ENCODE measurements at places on chromosomes 7 and 10.

DNA sequence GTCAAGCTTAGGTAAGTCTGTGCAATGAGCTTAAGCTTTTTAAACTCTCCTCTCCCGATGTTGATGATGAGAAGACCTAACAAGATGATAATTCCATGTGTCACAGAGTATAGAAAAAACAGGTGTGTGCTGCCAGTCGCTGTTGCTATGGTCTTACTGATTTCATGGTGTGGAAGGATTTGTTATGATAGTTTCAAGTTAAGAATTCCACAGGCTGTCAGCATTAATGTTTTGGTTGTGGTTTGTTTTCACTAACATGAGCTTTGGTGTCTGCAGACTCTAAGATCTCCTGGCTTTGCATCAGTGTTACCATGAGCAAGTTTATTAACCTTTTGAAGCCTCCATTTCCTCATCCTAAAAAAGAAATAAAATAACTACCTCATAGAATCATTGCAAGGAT is 123.7 kb downstream of the NSUN6 start:
- no peak for DNase-seq

- no peak for DNase-seq
Measured at GRCh38 chr10:1754506-1755153, 17.3 kb upstream of the ADARB2 start.

GRCh38 chr10:109019001-109019424 is 904.3 kb downstream of the XPNPEP1 start:
- no peak for DNase-seq

DNA sequence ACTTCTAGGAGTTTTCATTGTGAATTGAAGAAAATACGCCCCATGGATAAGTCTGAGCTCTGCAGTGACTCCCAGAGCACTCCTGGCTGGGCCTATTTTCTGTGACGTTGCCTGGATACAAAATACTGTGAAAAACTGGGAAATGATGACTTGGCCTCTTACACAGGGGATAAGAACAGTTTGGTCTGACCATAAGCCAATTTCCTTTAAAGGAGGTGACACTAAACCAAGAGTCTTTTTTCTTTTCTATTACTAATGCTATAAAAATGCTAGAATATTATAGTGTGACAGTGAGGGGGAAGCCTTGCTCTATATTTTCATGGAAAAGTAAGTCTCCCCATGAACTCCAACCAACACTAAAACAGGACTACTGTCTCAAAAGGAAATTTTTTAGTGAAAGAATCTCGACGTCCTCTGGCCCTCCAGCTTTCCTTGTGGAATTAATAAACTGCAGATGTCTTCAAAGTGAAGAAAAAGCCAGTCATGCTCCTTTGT is 45.5 kb downstream of the MYOF start:
- DNase-seq: peak; percentile 6

DNA sequence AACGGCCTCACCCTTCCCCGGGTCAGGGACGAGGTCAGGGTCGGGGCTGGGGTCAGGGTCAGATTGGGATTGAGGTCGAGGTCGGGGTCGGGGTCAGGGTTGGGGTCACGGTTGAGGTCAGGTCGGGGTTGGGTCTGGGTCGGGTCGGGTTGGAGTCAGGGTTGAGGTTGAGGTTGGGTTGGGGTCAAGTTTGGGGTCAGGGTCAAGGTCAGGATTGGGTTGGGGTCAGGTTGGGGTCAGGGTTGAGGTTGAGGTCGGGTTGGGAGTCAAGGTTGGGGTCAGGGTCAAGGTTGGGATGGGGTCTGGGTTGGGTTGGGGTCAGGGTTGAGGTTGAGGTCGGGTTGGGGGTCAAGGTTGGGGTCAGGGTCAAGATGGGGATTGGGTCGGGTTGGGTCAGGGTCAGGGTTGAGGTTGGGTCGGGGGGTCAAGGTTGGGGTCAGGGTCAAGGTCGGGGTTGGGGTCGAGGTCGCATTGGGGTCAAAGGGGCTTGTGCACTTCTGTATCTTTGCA is 131.4 kb downstream of the VIPR2 start:
- no peak for DNase-seq

DNA sequence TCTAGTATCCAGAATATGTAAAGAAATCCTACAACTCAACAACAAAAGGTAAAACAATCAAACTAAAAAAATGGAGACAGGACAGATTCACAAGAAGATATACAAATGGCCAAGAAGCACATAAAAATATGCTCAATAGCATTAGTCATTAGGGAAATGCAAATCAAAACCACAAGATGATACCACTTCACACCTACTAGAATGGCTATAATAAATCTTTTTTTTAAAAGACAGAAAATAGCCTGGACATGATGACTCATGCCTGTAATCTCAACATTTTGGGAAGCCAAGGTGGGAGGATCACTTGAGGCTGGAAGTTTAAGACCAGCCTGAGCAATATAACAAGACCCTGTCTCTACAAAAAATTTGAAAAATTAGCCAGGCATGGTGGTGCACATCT is 27.9 kb upstream of the CHCHD3 start:
- DNase-seq: no peak
